ENCODE measurements at places on chromosomes 3 and 15.

GRCh38 chr3:116339441-116340028 lies 105.8 kb downstream of the LSAMP start:
- no peak for DNase-seq

GRCh38 chr3:143924522-143925285 lies 46.9 kb upstream of the DIPK2A start:
- DNase-seq, result no peak

DNA sequence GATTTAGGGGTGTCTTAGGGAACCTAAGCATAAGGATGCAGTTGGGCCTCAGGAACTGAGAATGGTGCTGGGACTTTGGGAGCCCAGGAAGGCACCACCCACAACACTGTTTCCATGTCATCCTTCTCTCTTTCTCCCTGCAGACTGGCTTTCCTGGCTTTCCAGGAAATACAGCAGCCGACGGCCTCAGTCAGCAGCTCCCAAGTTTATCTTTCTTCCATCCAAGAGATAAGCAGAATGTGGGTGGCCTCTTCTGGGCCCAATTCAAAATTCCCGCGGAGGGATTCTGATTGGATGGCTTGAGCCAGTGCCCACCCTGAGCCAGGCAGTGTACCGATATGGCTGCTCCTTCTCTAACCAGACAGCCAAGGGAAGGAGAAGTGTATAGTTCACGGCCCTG lies 4.5 kb upstream of the CLN6 start:
- no peak for DNase-seq

GRCh38 chr15:99014803-99015697 lies 7.5 kb upstream of the PGPEP1L start:
- DNase-seq, result no peak

GRCh38 chr3:42701371-42702065 lies 1.1 kb downstream of the HHATL start:
- peak; percentile 14 for DNase-seq

DNA sequence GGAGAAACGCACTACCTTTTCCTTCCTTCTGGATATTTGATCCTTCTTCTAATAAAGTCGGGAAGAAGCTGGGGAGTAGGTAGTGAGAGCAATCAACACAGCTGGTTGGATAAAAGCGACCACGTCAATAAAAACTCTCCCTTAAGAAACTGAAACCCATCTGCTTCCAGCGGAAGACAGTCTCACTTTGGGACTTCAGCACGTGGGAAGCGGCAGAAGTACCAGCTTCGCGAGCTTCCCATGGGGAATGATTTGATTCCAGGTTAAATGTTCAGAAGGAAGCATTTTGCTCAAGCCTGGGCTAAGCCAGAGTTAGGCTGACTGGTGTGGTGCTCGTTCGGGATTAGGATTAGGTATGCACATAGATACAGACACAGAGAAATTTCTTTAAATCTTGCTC lies 262.3 kb upstream of the LYSMD4 start:
- DNase-seq, result no peak

DNA sequence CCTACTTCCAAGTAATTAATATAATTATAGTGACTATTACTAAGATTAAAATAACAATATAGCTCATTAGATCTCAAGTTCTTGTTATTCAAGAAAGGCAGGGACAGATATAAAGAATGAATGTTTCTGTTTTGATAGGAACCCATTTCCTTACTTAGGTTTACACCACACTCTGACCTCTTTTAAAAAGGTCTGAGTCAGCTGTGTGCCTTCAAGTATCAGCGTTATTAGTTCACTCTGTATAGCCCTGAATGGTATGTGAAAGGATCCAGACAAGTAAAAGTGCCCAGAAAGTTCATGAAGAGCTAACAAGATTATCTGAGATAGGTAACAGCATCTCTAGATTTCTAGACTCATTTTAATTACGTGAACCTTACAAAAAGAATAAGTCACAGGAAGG lies 28.9 kb downstream of the PDCD10 start:
- DNase-seq, result no peak

DNA sequence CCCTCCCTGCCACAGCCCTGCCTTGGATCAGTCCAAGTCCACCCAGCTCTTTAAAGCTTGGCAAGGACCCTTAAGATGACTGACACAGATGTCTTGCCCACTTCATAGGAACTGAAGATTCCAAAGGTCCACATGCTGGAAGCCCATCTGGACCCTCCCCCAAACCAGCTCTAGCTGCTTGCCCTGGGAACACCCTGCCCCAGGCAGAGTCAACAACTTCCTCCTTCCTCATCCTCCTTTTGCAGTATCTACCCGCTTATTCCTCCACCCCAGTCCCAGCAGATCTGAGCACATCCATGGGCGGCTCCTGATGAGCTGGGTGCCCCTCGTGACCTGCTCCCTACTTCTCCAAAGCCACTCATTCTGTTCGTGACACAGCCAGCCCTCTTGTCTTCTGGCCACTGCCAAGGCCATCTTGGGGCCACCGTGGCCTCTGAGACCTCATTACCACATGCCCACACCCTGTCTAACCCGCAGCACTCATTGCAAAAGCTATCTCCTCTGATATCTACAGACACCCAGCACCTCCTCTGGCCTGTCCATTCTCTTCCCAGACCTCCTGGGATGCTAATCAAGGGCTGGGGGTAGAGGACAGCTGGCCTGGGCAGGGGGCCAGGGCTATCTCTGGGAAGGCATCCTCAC lies 2.0 kb upstream of the PFKFB4 start:
- DNase-seq, result no peak

GRCh38 chr3:104742044-104742443 lies 624.7 kb upstream of the ALCAM start:
- DNase-seq, result no peak

GRCh38 chr3:65439641-65440284 lies 599.0 kb downstream of the MAGI1 start:
- DNase-seq, result no peak

DNA sequence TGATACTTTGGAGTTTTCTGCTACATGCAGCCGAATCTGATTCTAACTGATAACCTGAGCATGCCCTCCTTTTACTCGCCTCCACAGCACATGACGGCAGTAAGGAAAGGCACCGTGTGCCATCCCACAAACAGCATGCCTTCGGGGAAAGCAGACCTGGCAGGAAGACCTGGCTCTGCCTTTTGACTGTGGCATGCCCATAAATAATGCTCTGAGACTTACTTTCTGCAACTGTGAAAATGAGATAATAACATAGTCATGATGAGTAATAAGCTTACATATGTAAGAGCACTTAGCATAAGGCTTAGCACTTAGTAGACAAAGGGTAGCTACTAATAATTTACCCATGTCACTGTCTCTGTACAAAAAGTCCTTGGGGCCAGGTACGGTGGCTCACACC lies 32.9 kb downstream of the MTHFS start:
- no peak for DNase-seq

DNA sequence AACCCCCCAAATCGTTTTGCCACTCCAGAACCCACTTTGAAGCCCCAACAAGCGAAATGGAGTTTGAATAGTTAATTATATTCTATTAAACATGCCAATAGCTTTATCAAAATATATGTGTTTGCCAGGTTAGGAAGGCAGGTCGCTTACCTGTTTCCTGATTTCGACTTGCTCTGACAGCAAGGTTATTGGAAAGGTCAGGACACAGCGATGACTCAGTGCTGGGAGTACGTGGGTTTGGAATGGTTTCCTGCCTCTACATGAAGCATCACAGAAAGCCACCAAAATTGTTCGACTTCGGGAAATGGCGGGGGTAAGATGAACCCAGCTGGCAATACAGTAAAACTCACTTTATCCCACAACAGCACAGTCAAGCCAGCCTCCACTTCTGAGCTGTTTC lies 135.6 kb upstream of the ABI3BP start:
- DNase-seq, result no peak

DNA sequence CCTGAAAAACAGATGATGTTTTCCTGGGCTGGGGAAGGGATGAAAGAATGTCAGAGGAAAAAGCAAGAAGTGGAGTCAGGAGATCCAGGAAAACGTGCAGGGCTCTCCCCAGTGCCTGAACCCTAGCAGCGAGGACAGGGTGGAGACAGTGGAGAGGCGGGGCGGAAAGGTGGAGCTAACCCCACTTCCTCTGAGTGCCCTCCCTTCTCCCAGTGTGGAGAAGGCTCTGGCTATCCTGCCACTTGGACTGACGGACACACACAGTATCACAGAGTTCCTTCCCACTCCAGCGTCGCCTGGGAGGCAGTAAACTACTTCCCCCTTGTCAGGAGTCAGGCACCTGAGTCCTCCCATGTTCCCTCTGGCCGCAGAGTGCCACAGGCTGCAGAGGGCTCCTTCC lies 125.3 kb upstream of the CHRNA7 start:
- no peak for DNase-seq

- DNase-seq, result no peak
Observed at GRCh38 chr3:177905173-177906125, 630.8 kb upstream of the KCNMB2 start.

DNA sequence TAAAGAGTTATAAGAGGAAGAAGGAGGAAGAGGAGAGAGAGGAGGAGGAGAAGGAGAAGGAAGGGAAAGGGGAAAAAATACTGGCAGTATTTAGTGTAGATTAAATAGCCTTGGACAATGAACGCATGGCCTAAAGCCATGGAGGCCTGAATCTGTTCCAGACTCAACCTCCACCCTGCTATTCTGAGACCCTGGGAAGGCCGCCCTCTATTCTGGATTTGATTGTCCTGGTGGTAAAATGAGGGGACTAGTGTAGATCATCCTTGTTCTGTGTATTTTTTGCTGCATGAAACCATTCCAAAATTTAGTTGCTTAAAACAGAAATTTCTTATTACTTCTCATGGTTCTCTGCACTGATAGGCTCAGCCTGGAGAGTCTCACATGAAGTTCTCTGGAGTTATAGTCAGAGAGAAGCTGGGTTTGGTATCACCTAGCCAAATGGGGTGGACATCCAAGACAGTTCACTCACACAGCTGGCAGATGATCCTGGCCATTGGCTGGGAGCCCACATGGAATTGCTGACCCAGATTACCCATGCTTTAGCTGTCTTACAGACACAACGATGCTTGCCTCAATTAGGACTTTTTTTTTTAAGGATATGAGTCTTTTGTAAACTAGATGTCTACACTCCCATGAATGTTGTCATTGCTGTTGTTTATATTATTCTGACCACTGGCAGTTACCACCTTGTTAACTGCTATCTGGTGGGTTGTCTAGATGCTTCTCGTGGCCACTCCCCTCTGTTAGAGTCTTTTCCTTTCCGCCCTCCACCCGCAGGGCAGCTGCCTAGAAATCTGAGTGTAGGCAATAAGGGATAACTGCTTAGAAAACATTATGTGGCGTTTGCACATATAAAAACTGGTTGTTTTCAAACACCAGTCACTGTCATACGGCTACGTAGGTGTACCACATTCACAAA lies 149.9 kb downstream of the SST start:
- no peak for DNase-seq

DNA sequence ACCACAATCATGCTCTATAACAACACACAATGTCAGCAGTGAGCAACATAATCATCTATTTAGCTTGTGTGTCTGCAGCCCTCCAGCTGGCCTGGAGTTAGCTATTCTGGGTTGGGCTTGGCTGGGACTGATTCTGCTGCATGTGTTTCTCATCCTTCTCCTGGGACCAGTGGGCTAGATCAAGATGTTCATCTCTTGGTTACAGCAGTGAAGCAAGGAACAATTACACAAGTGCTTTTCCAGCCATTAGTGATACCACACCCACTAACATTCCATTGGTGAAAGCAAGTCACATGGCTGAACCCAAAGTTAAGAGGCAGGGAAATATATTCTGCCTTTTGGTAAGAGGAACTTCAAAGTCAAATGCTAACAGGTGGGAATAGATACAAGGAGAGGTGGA lies 14.6 kb downstream of the NUDT16 start:
- no peak for DNase-seq

GRCh38 chr15:29429584-29429983 lies 160.0 kb upstream of the NSMCE3 start:
- DNase-seq, result no peak

- DNase-seq, result no peak
Observed at GRCh38 chr3:142861926-142862325, 27.0 kb downstream of the PCOLCE2 start.

DNA sequence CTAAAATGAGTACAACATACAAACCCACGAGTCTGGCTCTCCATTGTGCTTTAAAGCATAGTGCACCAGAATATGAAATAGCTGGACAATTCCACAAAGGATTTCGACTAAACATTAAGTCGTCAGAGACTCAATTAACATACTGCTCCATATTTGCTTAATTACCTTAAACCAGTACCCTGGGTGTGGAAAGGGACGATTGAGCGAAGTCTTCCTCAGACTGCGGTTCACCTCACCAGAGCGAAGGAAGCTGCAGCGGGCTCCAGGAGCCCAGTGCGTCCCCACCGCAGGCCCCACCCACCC lies 218 bp upstream of the TRPC1 start:
- DNase-seq, result no peak

DNA sequence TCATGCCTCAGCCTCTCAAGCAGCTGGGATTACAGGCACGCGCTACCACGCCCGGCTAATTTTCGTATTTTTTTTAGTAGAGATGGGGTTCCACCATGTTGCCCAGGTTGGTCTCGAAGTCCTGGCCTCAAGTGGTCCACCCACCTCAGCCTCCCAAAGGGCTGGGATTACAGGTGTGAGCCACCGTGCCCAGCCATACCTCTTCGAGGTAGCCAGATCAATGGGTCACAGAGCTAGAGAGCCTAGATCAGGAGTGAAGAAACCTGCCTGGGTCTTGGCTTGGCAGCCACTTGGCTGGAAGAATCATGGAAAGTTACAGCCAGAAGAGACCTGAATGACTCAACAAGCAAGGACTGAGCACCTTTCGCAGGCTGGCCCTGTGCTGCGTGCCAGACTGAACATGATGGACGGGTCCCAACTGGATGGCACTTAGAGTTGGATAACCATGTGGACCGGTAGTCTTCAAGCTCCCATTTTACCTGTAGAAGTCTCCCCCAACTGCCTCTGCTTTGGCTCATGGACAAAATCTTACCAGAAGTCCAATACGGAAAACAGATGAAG lies 29.7 kb downstream of the GNB5 start:
- no peak for DNase-seq

DNA sequence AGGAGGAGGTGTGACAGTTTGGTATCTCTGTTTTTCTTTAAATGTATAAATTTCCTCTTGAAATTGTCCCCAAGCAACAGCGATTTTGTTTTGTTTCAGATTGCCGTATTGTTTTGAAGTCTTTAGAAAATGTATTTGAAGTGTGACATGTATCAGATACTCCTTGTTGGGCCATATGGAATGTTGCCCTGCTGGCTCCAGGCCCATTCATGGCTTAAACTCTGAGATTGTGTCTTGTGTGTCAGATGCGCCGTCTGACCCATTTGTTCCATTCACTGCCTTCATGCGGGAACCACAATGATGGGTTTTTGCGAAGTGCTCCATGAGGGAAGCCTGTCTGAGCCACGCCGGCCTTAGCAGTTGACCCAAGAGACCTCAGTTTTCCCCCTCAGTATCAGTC lies 75.2 kb upstream of the ADAMTSL3 start:
- no peak for DNase-seq
